ENCODE measurements at places on chromosomes 3 and 15. TPM values are rescaled to one million over a fixed set of nuclear protein-coding genes. Genes with fewer than 3 reads are reported as not detected.

The CCR2 gene
- 2.3 TPM for polyA plus RNA-seq

The CAMK1 gene
- polyA plus RNA-seq, result 29.0 TPM

The MYH15 gene
- polyA plus RNA-seq, result 0.31 TPM

The SH3BP5 gene
- polyA plus RNA-seq, result 63.6 TPM

DNA sequence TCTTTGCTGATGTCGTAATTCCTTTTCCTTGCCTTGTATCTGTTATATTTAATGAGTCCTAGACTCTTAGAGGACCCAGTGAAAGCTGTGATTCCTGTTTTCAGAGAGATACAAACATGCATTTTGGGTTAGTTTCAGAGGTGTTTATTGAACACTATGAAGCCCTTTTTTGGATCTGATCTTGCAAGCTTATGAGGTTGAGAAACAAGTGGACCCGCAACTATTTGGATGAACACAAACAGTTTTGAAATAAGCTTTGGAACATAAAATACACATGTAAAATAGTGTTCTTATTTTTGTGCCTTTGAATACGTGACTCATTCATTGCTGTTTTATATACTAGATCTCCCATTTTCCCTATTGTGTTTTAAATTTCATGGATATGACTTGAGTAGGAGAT is 33.5 kb downstream of the SNRK start:
- no peak for DNase-seq
